Right renal pelvis (tissue), 4 donors: ENCODE measurements at places on chromosomes 11 and 22. TPM values are rescaled to one million over a fixed set of nuclear protein-coding genes. Genes with fewer than 3 reads are reported as not detected.

DNA sequence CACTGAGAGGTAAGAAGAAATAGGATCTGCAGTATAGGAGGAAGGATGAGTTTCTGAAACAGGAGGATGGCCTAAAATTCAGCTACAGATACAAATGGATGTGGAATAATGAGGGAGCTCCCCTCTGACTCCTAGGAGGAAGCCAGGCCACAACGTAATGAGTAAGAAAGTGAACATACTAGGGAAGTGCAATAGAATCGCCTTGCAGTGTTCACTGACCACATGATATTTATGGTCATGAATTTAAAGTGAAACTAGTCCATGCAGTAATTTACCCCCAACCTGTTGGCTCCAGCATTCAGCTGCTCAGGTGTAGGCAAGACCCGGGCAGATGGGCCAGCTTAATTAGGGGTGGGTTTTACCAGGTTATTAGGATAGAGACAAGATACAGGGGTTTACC, 101.7 kb downstream of the DEUP1 start:
- no peak for DNase-seq

GRCh38 chr11:61588728-61589191, 7.9 kb upstream of the SYT7 start:
- no peak for DNase-seq

GRCh38 chr11:6199174-6199810, at the start of gene OR52W1:
Gene OR52W1 (plus strand): TSS chr11:6199224. CDS start chr11:6199224, 0 bp downstream.
- DNase-seq = no peak

GRCh38 chr11:64890522-64890939, 12.1 kb upstream of the EHD1 start:
- DNase-seq = no peak

DNA sequence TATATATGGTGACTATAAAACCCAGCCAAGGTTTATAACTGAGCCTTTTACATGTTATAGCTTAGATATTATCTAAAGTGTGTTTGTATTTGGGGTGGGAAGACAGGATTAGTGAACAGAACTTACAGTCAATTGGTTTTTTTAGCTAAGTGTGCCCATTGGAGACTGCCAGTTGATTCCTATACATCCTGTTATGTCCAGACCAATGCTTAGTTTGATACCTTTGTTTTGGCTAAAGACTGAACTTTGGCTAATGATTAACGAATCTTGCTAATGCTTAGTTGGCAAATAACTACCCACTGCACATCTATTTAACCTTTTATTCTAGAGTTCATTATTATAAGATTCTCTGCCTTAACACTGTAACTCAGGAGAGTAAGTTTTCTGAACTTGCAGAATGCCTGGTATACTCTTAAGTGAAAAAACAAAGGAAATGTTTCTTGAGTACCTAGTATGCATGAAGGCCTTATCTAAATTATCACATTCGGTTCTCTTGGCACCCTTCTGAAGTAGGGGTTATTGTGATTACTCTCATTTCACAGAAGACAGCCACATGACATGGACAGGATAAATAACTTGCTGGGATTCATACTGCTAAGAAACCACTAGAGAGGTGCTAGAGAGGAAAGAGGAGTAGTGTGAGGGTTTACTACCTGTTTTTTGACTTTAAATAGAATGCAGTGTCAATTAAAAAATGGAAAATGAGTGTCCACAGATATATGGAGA, 54.0 kb downstream of the KREMEN1 start:
- no peak for DNase-seq

DNA sequence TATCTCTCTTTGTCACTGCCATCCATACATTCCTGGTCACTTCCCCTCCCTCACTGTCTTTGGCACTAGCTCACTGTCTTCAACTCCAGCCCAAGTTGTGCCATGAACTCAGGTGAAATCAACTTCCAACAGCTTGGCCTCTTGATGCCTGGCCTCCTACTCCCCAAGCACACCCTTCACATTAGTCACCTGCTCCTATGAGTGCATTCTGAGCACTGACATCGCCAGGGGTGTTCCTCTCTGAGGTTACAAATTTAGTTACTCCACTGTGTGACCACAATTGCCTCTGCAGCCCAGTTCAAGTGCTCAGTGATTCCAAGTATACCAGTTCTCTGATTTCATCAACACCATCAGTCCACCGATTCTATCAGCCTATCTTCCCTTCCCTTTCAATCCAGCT, 10.8 kb downstream of the DRD2 start:
- DNase-seq = no peak

GRCh38 chr22:43446916-43447315, 35.1 kb downstream of the MPPED1 start:
- no peak for DNase-seq

- no peak for DNase-seq
These were observed 25.5 kb downstream of the FAM118A start for GRCh38 chr22:45335021-45335818.

DNA sequence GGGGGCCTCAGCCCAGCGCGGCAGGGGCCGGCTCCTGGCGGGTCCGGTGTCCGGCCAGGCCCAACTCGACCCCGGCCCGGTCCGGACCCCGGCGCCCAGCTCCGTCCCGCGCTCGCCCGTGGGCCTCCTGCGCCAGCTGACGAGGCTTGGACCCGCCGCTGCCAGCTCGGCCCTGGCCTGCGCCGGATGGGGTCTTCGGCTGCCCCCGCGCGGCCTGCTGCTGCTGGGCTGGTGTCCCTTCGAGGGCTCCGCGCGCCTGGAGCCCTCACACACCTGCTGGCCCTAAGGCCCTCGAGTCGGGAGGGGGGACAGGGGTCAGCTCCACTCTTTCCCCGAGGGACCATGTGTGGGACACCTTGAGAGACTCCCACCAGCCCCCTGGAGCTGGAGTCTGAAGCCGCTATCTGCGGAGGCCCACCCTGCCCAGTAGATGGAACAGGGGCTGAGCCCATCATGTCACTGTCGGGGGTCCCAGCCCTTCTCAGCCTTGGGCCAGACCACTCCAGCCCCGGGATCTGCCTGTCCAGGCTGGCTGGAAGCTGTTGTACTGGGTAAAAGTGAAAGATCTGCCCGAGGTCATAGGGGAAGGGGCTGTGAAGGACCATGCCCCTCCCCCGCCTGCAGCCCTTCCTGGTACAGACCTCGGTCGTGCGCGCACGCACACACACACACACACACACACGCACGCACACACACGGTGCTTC, 768 bp upstream of the CDKN1C start:
- no peak for DNase-seq

- DNase-seq = no peak
These were observed 35.5 kb upstream of the SLC6A5 start for GRCh38 chr11:20563866-20564265.

- DNase-seq = peak; percentile 72
These were observed 33.4 kb upstream of the GLYATL1 start for GRCh38 chr11:58905721-58906547.

GRCh38 chr22:39343259-39344045, 6.3 kb upstream of the SYNGR1 start:
- DNase-seq = no peak

DNA sequence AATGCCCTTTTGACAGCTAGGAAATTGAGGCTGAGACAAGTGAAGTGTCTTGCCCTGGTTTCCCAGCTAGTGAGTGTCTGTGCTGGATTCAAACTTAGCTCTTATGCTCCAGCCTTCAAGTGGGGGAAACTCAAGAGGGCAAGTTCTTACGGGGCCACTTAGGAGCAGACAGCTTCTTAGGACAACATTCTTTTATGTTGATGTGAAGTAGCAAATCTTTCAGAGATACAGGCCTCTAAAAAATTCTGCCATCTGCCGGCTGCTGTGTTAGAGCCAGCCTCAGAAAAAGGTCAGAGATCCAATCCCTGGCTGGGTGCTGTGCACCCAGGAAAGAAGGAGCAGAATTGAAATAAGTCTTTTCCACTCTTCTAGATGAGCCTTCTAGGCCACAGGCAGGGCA, 26.6 kb downstream of the TIMP3 start:
- DNase-seq = no peak

GRCh38 chr22:28999510-28999909, 62.1 kb downstream of the C22orf31 start:
- no peak for DNase-seq

DNA sequence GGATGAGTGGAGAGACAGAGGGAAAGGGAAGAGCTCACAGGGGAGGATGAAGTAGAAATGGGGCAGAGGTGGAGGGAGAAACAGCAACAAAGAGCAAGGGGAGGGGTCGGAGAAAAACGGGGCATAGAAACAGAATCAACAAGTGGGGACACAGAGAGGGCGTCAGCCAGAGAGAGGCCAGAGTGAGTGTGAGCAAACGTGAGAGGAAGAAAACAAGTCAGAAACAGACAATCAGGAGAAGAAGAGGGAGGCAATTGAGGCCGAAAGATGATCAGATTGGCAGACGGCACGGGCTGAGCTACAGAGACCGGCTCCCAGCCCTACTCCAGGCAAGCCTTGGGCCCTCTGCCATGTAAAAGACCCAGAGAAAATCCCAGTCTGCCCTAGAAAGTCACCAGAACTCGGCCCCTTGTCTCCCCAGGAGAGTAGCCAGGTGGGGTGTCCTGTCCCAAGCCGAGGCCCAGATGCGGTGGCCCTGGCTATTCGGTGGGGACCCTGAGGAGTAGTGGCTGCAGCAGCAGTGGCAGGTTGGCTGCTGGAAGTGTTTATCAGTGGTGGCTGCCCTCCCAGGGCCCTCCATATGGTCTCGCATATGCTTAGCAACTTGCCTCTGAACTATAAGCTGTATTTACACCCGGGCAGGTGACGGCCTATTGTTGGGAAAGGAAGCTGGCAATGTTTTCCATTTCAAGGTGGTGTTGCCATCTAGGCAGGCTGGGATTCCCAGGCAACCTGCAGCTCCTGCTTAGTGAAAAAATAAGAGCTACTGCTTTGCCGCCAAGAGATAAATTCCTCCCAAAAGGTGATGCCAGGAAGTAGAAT, 14.8 kb upstream of the TSPAN18 start:
- no peak for DNase-seq

GRCh38 chr11:122069707-122070360, 46.2 kb downstream of the BLID start:
- peak; percentile 60 for DNase-seq

DNA sequence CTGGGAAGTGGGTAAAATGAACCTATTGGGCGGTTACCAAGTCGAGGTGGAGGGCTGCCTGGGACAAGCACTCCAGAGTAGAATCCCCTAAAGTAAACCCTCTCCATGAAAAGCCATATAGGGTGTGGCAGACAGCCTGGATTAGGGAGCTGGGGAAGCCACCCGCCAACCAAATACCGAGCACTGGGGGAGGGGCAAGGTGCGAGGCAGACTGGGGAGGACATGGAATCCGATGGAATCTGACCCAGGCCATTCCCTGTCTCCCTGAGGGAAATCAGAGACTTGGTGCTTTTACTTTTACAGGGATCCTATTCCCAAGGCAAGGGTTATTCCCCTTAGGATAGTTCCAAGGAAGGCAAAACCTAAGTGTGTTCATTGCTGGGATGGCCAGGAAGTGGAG, 130.9 kb upstream of the HSD17B12 start:
- DNase-seq = no peak

DNA sequence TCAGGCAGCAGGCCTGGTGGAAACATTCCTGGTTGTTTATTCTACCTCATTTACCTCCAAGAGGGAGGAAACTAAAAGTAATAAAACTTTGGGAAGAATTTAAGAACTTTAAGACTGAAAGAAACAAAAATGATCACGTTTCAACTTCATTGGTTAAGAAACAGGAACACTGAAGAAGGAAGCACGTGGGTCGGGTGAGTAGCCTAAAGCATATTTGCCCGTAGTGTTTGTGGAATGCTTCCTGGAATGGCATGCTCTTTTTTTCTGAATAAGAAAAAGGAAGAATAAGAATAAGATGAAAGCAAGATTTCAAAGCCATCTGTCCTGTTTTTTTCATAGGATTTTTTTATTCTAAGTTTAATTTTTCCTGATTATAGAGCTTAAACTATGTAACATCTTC, 83.1 kb downstream of the WNT11 start:
- DNase-seq = no peak

GRCh38 chr11:69397732-69398131, 83.7 kb upstream of the LINC01488 start:
- DNase-seq = no peak

GRCh38 chr11:62985041-62985750, 429 bp upstream of the SLC22A6 start:
- no peak for DNase-seq

GRCh38 chr11:33704240-33705002, 3.8 kb upstream of the C11orf91 start:
- no peak for DNase-seq

DNA sequence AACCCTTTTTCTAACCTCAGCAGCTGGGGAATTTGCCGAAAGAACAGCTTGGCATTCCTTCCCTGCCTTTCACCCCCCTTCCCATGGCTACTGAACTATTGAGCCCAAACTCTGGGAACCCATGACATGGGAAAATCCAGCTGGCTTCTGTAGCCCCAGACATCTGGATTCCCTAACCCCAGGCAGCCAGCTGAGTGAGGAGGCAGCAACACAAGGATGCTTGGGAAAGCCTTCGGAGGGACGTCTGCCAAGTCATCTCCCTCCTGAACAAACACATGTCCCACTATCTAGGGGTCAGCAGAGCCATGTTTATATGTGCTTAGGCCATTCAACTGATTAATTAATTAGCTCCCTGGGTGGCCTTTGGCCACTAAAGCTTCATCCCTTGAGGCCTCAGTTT, 21.6 kb downstream of the LRRC55 start:
- DNase-seq = no peak

- no peak for DNase-seq
These were observed 77.5 kb upstream of the PHOX2A start for GRCh38 chr11:72321381-72321996.

GRCh38 chr22:33923660-33924246, 3.5 kb upstream of the LARGE1 start:
- DNase-seq = peak; percentile 60

DNA sequence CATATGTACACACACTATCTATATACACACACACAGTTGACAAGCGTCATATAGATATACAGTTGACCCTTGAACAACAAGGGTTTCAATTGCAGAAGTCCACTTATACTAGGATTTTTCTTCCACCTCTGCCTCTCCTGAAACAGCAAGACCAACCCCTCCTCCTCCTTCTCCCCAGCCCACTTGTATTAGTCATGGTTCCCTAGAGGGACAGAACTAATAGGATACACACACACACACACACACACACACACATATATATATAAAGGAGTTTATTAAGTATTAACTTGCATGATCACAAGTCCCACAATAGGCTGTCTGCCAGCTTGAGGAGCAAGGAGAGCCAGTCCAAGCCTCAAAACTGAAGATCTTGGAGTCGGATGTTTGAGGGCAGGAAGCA, 92.9 kb downstream of the DHCR7 start:
- DNase-seq = no peak

DNA sequence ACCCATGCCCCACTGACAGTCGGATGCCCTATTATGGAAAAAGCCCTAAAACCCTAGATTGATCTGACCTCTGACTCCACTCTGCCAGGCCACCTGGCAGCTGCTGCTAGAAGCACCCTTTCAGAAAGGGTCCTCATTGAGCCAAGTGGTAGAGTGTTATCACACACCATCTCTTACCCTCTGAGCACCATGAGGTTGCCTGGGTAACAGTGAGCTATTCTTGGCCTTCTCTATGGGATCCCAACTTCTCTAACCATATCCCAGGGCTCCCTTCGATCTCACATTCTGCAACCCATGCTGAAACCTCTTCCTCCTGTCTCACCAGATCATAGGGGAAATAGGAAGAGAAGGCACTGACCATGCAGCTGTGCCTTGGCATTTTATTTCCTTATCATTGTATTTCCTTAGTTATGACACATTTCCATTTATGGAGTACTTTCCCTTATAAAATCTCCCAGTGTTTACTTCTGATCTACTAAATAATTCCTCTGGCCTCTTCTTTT, 52.7 kb downstream of the MPPED2 start:
- DNase-seq = no peak

VWCE gene
- 1.9 TPM for polyA plus RNA-seq

C22orf42 gene
- not detected for polyA plus RNA-seq

DHCR7 gene
- 42.8 TPM for polyA plus RNA-seq

GNG3 gene
- 2.4 TPM for polyA plus RNA-seq

CASP1 gene
- polyA plus RNA-seq = 3.4 TPM

MPEG1 gene
- polyA plus RNA-seq = 6.9 TPM

FAM118B gene
- 32.9 TPM for polyA plus RNA-seq

ATG2A gene
- polyA plus RNA-seq = 17.0 TPM
